ENCODE measurements at places on chromosomes 13 and 19.
A peak's percentile ranks its signal among the peaks of the same experiment; 100 is the strongest.

GRCh38 chr19:371501-372168, 27.0 kb upstream of the MIER2 start:
- peak; percentile 21 for DNase-seq

GRCh38 chr19:4380254-4380727, 20.1 kb downstream of the SH3GL1 start:
- peak; percentile 85 for DNase-seq

- DNase-seq: peak; percentile 41
Observed at GRCh38 chr13:113879494-113880360, 15.9 kb upstream of the GAS6 start.

DNA sequence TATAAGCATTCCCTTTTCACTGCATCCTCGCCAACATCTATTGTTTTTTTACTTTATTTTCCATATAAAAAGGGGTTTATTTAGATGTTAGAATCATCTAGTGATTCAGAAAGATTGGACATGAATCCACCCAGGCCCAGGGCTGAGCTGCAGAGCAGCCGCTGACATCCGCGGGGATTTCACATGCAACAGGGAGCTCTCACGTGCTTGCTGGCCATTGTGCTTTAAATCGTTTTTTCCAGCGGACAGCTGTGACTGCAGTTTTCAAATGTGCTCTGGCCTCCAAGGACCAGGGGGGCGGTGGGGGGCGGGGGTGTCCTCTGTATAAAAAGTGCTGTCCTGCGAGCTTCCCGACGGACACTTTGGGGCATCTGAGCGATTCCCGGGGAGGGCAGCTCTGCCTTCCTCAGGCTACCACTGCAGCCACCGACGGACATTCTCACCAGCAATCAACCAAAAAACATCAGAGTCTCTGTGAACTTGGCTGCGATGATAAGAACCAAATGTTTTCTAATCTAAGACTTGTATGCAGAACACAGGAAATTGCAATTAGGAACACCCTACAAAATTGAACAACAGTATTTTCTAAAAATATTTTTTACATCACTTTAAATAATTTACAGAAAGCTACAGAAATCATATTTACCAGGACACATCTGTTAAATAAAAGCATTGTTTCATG, 12.6 kb downstream of the RB1 start:
- no peak for DNase-seq

GRCh38 chr13:68850160-68850559, 1257.5 kb upstream of the ATXN8OS start:
- no peak for DNase-seq

GRCh38 chr19:31256593-31256960, 92.7 kb downstream of the TSHZ3 start:
- DNase-seq: no peak

- DNase-seq: no peak
Observed at GRCh38 chr13:51623473-51623872, 39.2 kb downstream of the WDFY2 start.

DNA sequence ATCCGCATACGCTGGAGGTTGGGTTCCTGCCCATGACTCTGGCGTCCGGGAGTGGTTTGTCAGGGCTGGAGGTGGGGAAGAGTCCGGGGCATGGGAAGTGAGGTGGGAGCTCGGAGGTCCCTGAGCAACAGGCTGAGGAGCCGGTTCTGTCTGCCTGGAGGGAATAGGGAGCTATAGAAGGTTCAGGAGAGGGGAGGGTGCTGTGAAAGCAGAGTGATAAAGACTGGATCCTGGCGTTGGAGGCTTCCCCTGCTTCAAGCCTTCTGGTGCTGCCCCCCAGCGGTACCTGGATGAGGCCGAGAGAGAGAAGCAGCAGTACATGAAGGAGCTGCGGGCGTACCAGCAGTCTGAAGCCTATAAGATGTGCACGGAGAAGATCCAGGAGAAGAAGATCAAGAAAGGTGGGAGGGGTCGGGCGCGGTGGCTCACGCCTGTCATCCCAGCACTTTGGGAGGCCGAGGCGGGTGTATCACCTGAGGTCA, 2.6 kb downstream of the HMG20B start:
- peak; percentile 69 for DNase-seq

DNA sequence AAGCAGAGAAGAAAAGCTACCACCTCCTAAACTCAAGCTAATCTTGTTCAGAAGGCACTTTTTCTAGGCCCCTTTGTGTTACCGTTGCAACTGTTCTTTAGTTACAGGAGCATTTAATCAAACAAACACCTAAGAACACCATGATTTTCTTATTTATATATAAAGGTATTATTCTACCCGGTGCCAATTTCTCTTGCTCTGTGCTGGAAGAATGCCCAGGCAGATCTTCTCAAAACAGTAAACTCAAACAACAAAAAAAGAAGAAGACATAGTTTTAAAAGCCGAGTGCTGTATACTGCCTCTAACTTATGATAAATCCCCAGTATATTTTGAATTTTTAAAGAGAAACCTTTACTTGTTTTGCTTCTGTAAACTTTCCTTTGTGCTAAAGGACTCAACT, 20.4 kb downstream of the SLC7A1 start:
- no peak for DNase-seq

DNA sequence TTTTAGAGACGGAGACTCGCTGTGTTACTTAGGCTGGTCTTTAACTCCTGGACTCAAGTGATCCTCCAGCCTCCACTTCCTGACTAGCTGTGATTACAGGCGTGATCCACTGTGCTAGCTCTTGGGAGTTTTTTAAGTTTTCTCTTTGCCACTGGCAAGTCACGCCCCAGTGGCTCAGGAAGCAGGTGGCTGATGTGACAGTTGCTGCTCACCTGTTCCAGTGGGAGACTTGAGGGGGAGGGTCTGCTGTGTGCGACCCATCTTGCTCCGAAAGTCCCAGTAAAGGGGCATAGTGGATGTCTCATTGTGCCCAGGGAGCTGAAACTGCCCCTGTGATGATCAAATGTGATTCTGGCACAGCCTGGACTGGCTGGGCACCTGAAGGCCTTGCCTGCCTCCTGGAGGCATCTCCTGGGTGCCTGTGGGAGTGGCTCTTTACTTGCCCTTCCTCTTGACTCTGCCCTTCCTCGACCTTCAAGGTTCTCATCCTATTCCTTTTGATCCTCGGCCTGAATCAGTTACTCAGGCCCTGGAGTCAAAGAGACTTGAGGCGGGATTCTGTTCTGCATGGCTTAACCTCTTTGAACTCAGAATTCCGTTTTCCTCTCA, 7.8 kb downstream of the SMARCA4 start:
- no peak for DNase-seq

GRCh38 chr13:76717092-76717491, 169.1 kb downstream of the KCTD12 start:
- DNase-seq: no peak

DNA sequence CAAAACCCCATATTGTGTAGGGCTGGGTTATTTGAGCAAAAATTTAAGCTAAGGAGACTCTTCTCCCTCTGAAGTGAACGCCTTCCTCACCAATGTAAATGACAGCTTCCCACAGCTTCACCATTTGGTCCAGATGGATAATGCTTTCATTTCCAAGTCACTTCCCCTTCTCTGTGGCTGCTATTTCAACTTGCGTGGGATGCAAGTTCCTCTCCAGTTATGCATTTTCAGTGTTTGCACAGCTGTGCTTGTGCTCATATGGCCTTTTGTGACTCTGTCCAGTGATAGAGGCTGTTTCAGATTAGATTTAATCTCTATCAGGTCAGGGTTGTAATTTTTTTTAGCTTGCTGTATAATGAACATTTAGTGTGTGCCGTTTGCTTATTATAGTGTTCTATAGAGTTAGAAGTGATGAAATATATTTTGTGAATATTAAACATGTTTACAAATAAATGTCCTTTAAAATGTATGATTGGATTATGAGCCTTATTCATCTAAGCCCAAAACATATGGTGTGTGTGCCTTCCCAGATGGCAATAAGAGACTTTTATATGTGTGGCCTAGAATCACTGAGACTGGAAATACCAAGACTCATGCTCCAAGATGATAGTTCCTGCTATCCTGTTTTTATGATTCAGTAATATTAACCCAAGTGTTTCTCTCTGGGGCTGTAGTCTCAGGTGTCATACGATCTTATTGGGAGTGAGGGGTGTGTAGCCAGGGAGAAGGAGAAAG, 86.6 kb downstream of the TNFRSF19 start:
- DNase-seq: no peak

- DNase-seq: no peak
Observed at GRCh38 chr19:34523408-34523807, 41.9 kb downstream of the WTIP start.

GRCh38 chr19:41327076-41327575, 17.2 kb downstream of the CCDC97 start:
- DNase-seq: no peak

GRCh38 chr19:17778251-17778967, 16.5 kb upstream of the B3GNT3 start:
- DNase-seq: no peak

GRCh38 chr13:99709134-99709533, 207.9 kb downstream of the TM9SF2 start:
- DNase-seq: no peak

GRCh38 chr13:113417008-113417751, 36.1 kb downstream of the ADPRHL1 start:
- no peak for DNase-seq

DNA sequence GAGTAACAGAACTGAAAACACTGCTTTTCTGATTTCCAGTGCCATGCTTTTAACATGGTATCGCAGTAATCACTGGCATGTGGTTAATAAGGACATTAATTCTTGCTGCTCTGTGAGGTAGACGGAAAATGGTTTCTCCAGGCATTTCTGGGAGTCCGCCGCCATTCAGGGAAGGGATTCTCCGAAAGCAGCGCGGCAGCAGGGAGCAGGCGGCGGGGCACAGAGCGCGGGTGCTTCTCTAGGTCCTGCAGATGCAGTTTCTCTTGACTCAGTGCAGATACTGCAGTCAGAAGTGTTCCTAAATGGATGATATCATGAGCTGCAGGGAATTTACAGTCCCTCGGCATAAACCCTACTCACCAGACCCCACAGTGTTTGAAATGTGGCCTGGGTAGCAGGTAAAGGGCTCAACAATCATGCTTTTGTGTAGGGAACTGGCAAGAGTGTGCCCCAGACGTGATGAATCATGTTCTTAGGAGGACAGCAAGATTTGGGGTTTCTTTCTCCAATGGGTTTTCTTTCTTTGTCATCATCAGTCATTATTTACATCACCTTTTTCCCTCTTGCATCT, 338.6 kb upstream of the ARGLU1 start:
- DNase-seq: no peak

- DNase-seq: no peak
Observed at GRCh38 chr19:4843647-4843965, 12.1 kb upstream of the TICAM1 start.

- DNase-seq: no peak
Observed at GRCh38 chr19:49761249-49761624, 1.9 kb downstream of the TSKS start.

DNA sequence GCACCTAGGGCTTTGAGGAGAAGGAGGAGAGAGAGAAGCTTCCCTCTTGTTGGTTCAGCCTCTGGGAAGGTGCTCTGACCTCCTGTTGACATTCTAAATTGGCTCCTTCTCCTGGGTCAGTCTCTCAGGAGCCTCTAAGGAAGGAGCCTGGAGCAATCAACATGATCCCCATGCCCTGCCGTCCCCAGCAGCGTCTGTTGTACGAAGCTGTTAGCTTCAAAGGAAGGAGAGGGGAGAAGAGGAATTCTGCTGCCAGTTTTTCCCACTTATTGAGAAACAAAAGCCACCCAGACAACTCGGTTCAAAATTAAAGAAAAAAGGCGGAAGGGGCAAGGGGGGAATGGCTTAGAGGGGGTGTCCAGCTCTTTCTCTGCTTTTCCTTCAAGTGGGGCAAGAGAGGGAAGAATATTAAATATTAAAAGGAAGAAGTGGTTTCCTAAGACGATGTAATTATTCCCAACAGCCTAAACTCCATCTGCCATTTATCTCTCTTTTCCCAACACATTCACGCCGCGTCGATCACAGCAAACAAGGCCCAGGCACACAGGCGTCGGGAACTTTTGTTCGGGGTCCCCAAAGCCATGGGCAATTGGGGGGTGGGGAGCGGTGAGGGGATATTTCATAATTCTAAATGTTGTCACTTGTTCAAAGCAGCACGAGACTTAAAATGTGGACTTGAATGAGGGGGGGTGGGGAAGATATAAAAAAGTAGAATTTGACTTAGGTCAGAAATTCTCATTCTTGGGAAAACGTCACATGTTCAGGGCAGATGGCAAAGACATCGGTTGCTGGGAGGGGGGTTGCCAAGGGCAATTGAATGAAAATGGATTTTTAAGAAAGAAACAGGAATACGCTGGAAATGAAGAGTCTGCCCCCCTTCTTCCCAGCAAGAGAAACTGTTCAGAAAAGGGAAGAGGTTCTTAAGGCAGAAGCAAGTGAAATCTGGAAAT, 116.8 kb upstream of the CACNA1A start:
- DNase-seq: peak; percentile 1

GRCh38 chr13:97298816-97299215, 76.7 kb downstream of the MBNL2 start:
- DNase-seq: no peak

DNA sequence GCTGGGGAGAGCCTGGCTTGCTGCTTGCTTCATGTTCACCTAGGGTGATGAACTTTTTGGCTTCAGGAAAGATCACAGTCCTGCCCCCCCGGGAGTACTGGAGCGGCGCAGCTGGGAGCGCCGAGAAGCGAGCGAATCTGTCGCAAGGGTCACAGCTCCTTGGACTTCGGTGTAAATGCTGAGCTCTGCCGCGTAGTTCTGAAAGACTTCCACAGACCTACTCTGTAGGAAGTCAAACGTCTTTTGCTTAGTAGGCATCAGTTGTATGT, 2.7 kb downstream of the ING1 start:
- no peak for DNase-seq

GRCh38 chr13:28136916-28137315, 1.4 kb upstream of the PAN3 start:
- no peak for DNase-seq

DNA sequence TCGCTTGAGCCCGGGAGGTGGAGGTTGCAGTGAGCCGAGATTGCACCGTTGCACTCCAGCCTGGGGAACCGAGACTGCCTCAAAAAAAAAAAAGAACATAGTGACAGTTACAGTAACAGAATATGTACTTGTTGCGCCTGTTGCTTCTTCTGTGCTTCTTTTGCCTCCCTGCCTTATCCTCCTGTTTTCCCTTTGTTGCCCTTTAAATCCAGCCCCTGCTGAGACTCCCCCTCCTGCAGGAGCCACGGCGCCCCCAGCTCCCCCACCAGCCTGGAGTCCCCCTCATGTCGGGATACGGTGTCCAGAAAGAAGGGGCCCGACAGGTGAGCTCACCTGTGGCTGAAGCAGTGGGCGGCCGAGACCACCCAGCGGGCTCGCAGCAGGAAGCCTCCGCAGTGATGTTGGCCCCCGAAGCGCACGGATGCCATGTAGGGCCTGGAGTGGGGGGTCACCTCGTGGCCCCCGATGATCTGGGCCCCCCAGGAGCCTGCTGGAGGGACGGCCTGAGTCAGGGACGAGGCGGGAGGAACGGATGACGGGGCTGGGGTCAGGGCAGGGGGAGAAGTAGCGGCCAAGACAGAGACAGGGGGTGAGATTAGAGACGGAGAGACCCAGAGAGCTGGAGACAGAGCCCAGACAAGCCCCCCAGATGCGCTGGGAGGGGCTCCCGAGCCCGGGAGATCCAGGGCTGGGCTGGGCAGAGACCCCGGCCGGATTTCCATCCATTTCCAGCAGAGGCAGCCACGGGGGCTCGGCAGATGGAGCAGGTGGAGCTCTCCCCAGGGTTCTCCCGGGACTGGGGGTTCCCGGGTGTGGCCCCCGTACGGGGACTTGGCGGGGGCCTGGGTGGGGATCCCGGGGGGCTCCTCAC, 536 bp downstream of the PRSS57 start:
- DNase-seq: no peak

Measured in activated effector memory CD4-positive, alpha-beta T cell treated with anti-CD3 and anti-CD28 coated beads, Interleukin-2, amount 50 U/mL, for 16 hours (primary cell).